ENCODE measurements at places on chromosomes 3 and 15.

DNA sequence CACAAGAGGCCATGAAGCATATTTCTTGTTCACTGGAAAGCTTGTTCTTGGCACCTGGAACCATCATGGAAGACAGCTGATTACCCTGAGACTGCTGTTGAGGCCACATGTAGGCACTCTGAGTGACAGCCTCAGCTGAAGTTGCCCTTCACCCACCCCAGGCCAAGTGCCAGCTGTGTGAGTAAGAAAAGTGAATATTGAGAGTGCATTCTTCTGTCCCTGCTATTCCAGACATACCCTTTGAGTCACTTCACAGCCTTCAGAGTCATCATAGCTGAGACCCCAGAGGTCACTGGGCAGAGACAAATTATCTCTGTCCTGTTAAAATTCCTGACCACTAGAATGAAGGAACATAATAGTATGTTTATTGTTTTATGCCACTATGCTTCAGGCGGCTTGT is 79.6 kb downstream of the NFKBIZ start:
- DNase-seq = no peak

GRCh38 chr3:142152384-142152783 is 3.0 kb upstream of the TFDP2 start:
- DNase-seq = no peak

- no peak for DNase-seq
Measured at GRCh38 chr15:63514531-63514943, 10.1 kb downstream of the USP3 start.

DNA sequence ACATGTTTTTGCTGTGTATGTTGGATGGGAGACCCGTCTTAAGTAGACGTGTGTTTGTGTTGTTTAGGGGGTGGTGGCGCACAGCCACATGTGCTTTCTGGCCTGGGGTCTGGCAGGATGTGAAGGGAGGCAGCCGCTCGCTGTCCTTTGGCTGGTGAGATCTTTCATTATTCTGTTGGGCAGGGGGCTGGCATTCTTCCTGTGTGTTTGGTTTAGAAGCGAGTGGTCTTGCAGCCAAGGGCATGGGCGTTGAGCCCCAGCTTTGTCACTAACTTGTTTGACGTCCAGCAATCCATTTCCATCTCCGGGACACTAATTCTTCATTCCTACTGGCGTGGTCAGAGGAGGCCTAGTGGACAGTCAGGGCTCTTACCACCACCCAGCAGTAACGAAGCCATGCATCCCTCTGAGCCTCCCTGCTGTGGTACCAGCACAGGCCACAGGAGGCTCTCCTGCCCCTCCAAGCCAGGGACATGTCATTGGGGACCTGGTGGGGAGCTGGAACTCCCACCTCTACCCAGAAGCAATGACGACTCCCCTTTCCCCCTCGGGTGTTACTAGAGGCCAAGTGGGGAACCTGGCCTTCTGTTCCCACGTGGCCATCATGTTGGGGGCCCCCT is 10.7 kb downstream of the THSD4 start:
- no peak for DNase-seq

GRCh38 chr3:123370819-123371218 is 78.1 kb downstream of the ADCY5 start:
- DNase-seq = no peak

- no peak for DNase-seq
Measured at GRCh38 chr3:79310016-79310415, 457.8 kb downstream of the ROBO1 start.

GRCh38 chr3:120506828-120507774 is 56.3 kb upstream of the FSTL1 start:
- DNase-seq = no peak

GRCh38 chr3:11820531-11821041 is 26.1 kb downstream of the TAMM41 start:
- no peak for DNase-seq

DNA sequence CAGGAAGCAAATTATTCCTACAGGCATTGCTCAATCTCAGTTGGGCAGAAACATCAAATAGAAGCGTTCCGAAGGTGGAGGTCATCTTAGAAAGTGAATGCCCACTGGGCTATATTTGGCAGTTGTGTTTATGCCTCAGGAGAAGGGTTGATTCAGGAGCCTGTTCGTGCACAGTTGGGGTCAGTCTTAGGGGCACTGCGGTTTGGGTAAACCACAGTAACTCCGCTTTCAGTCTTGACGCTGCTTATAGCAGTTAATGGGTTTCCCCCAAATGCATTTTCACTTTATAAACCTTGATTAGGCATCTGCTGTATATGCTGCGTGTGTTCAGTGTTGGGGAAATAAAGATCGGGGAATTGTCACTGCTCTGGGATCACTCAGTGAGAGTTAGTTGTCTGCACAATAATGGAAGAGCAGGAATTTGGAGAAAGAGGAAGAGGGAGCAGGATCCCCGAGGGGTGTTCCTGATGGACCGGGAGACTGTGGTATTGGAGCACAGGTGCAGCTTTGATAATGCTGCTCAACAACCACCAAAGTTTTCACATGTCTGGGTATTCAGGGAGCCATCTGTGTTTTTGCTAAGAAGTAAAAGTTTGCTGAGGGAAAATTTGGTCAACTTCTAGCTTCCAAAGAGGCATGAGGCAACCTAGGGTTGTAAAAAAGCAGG is 124.3 kb upstream of the EIF1B start:
- no peak for DNase-seq

GRCh38 chr3:52149021-52149420 is 5.2 kb downstream of the POC1A start:
- no peak for DNase-seq

DNA sequence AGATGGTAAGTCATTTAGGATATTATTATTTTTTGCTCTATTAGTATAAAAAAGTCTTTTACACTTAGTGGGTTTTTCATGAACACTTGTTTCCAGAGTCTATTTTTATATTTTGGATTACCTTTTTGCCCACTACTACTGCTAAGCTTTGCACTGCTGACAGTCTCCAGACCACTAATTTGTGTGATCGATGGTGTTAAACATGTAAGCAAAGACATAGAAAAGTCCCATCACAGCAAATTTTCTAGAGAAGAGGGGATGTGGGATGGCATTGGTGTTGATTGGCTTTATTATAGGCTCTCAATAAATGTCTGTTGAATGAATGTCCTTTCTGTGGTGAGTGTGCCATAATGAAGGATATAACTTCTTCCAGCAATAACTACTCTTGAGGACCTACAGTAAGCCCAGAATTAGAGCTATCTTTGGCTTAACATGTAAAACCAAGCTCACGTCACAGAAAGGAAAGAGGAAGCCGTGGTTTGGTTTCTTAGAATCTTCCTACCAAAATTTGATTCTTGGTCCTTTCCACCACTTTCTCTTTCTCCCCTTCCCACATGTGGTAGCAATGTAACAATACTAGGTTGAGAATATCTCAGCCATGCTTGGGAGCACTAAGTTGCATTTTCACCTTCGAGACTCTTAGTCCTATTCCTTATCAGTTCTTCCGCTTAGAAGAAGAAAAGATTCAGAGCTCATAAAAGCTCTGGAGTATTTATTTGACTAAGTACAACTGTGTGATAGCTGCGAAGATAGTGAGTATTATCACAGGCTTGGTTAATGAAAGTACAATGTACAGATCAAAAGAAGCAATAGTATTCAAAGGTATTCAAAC is 90.6 kb upstream of the UMPS start:
- no peak for DNase-seq

- DNase-seq = no peak
Measured at GRCh38 chr15:71003319-71003718, 110.7 kb downstream of the LRRC49 start.

DNA sequence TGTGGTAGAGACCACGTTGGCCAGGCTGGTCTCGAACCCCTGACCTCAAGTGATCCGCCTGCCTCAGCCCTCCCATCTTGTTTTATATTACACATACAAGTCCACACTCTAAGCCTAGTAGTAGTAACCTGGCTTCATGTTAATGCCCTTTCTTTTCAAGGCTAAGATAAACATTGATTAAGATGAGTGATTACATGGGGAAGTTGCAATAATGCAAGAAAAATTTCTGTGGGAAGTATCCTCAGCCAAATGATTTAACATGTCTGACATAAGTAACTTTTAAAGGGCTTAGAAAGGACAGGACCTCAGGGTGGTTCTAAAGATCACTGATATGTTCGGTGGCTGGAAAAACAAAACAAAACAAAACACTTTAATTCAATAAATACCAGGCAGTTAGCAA is 72.1 kb downstream of the SFMBT1 start:
- DNase-seq = no peak

- DNase-seq = no peak
Measured at GRCh38 chr3:18386274-18386890, 38.8 kb downstream of the SATB1 start.

GRCh38 chr15:70584441-70584837 is 178.9 kb downstream of the UACA start:
- DNase-seq = no peak

- DNase-seq = no peak
Measured at GRCh38 chr3:23073724-23074305, 129.3 kb upstream of the UBE2E2 start.

DNA sequence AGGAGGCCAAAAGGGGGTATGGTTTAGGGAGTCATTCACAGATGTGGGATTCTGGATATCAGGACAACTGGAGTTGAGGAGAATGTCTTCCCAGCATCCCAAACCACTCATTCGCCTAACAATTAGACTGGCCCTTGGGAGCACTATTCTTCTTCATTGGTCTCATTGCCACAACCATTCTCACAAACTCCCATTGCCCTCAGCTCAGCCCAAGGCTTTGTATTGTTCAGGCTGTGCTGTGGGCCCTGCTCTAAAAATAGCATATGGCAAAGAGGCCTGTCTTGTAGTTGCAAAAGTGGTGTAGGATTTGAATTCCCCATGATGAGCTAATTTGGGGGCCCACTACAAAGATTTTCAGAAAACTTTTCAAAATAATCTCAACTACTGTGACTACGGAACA is 6.3 kb upstream of the ADAMTS9 start:
- DNase-seq = no peak

DNA sequence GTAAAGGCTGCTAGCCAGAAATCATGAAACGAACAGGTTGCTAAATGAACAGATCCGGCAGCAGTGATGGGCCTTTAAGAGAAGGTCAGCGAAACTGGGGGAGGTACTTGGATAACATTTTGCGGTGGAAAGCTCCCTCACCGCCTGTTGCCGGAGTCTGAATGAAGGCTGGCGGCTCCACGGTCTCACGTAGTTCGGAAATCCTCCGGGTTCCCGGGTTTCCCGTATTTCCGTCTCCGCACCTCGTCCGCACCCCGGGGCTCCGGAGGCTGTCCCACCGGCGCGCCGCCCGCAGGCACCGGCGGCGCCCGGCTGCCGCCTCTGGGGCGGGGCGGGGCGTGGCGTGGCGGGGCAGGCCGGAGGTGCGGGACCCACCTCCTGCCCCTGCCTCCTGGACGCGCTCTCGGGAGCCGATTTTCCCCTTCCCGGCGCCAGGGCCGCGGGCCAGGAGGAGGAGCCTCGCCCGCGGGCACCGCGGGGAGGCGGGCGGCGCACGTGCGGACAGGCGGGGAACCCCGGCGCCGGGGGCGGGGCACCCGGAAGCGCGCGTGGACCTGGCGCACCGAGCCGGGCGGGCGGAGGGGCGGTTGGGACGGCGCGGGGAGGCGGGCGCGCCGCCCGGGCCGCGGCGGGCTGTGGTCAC is at the start of gene ZDHHC23:
ZDHHC23 (plus strand) TSS at position 642 of the 643 bp plus-strand sequence. CDS start 790 bp downstream, outside the sequence.
- peak; percentile 73 for DNase-seq

- DNase-seq = no peak
Measured at GRCh38 chr15:23797747-23798446, 110.8 kb upstream of the NDN start.

DNA sequence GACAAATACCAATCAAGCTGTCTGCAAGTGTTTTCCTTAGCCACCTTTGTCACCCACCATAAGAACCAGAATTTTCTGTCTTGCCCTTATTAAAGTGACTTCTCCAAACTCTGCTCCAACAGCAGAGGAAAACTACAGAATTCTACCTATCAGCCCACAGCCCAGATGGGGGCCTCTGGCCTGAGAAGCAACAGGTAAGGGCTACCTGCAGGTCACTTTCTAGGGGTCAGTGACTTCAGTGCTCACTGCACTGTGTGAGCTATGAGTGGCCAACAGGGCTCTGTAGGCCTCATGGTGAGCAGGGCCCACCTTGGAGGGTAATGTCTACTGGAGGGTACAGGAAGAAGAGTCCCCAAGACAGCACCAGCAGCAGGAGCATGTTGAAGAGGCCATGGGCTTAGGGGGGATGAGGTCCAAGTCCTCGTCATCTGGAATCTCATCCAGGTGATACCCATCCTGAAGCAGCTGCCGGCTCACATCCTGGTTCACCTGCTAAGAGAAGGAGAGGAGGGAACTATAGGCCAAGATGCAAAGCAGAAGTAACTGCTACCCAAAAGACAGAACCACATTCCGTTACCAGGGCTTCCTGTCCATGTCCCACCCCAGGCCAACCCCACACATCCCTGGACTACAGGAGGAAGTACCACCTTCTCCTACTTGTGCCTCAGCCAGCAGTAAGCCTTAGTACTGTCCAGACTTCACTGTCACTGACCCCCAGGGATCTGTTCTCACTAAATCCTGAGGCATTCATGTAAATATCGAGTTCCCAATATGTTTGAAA is 4.2 kb downstream of the FAM219B start:
- no peak for DNase-seq

- DNase-seq = no peak
Measured at GRCh38 chr3:69085168-69085832, 563 bp downstream of the ARL6IP5 start.

DNA sequence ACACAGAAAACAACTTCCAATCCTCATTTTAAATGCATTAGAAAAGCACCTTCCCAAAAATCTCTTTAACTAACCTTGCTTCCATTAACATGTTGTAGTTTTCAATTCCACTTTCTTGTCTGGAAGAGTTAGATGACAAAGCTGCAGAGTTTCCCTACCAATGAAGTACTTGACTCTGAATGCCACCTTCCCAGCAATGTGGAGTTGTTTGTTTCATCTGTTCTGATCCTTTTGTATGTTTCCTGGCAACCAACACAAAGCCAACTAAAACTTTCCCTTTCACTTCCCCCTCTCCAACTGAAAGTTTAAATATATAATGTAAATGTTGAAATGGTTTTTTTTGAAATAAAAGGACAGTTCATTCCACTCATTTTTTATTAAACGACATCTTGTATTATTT is at the start of gene WDR49:
WDR49 (minus strand) TSS at position 183 of the 400 bp plus-strand sequence. CDS start 517 bp downstream, outside the sequence.
- no peak for DNase-seq

- no peak for DNase-seq
Measured at GRCh38 chr3:112984485-112984884, 6.3 kb upstream of the GTPBP8 start.

GRCh38 chr3:128369881-128370642 is 96.6 kb downstream of the DNAJB8 start:
- DNase-seq = no peak

GRCh38 chr3:9930804-9931418 is 2.7 kb upstream of the CRELD1 start:
- no peak for DNase-seq

- no peak for DNase-seq
Measured at GRCh38 chr15:61200626-61201025, 28.5 kb downstream of the RORA start.

- no peak for DNase-seq
Measured at GRCh38 chr15:71103102-71103676, 12.1 kb upstream of the THSD4 start.

- no peak for DNase-seq
Measured at GRCh38 chr15:83919319-83919830, 265.5 kb downstream of the ADAMTSL3 start.

- DNase-seq = no peak
Measured at GRCh38 chr15:49041426-49041825, 4.8 kb downstream of the SECISBP2L start.

GRCh38 chr3:52026041-52026440 is 30.3 kb downstream of the DUSP7 start:
- DNase-seq = no peak

- no peak for DNase-seq
Measured at GRCh38 chr3:171569571-171570132, 109.4 kb upstream of the TNIK start.

GRCh38 chr3:39138804-39139415 is 14.5 kb downstream of the CSRNP1 start:
- no peak for DNase-seq

Measured in stimulated activated CD4-positive, alpha-beta T cell treated with anti-CD3 and anti-CD28 coated beads, Interleukin-4, amount 100 ng/mL, for 1 hour (primary cell).